Trophoblast cell (in vitro differentiated cells and primary cell): ENCODE measurements at places on chromosomes 6 and 20.
A peak's percentile ranks its signal among the peaks of the same experiment; 100 is the strongest.

- DNase-seq: no peak
- H3K27ac ChIP-seq: no peak overlapping the region
- H3K36me3 ChIP-seq: no peaks in the 10 kb centered on the region
- no peaks in the 10 kb centered on the region for H3K27me3 ChIP-seq
- no peak overlapping the region for H3K4me3 ChIP-seq
- H3K4me1 ChIP-seq: no peaks in the 10 kb centered on the region
Observed at GRCh38 chr6:111626441-111626840, 20.8 kb upstream of the TRAF3IP2 start.

DNA sequence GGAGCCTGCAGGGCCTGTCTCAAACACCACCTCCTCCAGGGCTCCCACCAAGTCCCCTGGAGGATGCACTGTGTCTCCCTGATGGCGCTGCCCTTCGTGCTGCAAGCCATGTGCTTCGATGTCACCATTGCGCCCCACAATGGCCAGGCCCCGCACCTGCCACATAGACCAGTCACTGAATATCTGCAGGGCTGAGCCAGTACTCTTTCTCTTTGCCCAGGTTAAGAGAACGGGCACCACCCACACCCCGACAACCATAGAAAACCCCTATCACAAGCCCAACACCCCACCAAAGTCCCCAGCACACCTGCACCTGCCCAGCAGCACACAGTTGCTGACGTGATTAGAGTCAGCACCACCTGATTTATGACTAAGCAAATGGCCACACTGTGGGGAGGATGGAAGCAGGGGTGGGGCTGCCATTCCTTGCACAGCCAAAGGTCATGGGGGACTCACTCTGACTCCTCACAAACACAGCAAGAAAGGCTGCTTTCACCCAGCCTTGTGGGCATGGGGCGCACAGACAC is 104.3 kb downstream of the SLC23A2 start:
- H3K36me3 ChIP-seq: peaks cover 12% of the 10 kb centered on the region
- DNase-seq: no peak
- peaks cover 5% of the 10 kb centered on the region for H3K4me1 ChIP-seq
- no peak overlapping the region for H3K27ac ChIP-seq

DNA sequence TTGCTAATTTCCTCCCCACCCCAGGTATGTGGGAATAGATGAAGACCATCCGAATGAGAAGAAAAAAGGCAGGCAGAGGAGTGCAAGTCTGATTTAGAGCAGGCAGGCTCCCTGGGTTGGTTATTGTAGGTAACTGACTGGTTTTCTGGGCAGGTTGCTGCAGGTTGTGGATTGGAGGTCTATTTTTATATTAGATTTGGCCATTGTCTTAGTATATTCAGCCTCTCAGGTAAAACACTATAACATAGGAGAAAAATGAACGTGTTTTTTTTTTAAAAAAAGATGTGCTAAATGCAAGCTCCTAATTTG is 492 bp upstream of the TBC1D7 start:
- peak overlapping the region; percentile 87 for H3K4me3 ChIP-seq
- H3K4me1 ChIP-seq: no peaks in the 10 kb centered on the region
- DNase-seq: no peak
- no peaks in the 10 kb centered on the region for H3K27me3 ChIP-seq
- no peak overlapping the region for H3K27ac ChIP-seq

DNA sequence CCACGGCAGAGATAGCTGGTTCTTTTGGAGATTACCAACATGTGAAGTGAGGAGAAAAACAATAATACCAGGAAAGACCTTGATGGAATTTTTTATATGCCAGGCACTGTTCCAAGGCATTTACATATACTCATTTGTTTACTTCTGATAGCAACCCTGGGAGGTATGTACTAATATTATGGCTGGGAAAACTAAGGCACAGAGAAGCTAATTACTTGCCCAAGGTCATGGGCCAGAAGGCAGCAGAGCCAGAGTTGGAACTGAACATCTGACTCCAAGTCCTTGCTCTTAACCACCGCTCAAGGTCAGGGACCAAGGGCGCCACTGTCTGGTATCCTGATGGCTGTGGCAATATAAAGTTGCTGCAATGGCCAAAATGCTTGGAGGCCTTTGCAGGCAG is 97.0 kb upstream of the KCNG1 start:
- DNase-seq: no peak
- no peaks in the 10 kb centered on the region for H3K36me3 ChIP-seq
- peaks cover 5% of the 10 kb centered on the region for H3K4me1 ChIP-seq
- H3K4me3 ChIP-seq: no peak overlapping the region
- H3K27me3 ChIP-seq: no peaks in the 10 kb centered on the region

DNA sequence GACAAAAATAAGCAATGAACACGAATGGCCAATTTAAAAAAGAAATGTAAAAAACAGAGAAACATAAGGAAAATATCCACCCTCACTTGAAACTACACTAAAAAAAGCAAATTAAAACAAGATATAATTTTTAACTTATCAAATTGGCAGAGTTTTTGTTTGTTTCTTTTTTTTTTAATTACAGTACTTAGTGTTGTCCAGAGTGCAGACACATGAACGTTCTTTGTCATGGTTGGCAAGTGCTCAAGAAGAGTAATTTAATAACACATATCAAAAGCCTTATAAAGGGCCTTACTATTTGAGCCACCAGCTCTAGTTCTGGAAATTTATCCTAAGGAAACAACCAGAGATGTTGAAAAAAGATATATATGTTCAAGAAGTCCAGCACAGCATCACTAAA is 142.3 kb downstream of the ATXN1 start:
- H3K4me3 ChIP-seq: no peak overlapping the region
- no peak for DNase-seq
- H3K36me3 ChIP-seq: no peaks in the 10 kb centered on the region
- H3K27me3 ChIP-seq: no peaks in the 10 kb centered on the region
- H3K27ac ChIP-seq: no peak overlapping the region

DNA sequence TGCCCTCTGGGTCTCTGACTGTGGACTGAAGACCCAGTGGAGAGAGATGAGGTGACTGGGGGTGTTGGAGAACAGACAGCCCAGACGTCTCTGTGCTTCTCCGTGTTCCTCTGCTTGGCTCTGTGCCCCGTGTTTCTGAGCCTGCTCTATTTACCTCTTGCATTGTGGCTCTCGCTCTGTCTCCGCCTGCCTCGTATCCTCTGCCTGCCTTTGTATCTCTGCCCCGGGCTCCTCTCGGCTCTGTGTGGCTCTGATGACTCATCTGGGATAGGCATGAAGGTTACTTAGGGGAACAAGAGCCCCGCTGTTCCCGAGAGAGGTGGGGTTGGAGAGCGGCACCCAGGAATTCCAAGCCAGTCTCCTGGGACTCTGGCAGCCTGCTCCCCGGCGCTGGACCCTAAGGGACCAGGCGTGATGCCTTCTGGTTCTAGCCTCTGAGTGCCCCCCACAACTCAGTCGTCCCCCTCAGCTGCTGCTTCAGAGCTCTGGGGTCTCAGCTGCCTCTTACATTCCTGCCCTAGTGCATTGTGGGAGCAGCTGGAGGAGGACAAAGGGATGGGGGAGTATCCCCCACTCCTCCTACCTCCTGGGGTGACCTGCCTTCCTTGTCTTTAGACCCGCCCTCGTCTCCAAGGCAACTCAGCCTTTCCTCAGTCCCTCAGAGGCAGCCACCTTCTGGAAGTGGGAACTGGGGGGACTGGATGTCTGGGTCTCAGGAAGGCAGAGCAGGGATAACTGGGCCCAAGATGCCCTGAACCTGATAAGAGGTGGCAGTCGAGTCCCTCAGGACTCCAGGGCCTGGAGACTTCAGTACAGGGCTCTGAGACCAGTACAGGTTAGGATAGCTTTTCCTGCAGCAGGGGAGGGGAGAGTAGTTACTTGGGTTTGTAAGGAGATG is 1.9 kb downstream of the DDR1 start:
- peak; percentile 33 for DNase-seq
- peak overlapping the region; percentile 84 for H3K27ac ChIP-seq
- H3K27me3 ChIP-seq: no peaks in the 10 kb centered on the region
- peaks cover 30% of the 10 kb centered on the region for H3K4me1 ChIP-seq
- H3K4me3 ChIP-seq: peak overlapping the region; percentile 74
- H3K36me3 ChIP-seq: peaks cover 28% of the 10 kb centered on the region

GRCh38 chr20:37526839-37527637 is 638 bp downstream of the BLCAP start:
- H3K36me3 ChIP-seq: peaks cover 20% of the 10 kb centered on the region
- peak overlapping the region; percentile 93 for H3K4me3 ChIP-seq
- peak overlapping the region; percentile 83 for H3K27ac ChIP-seq
- peak; percentile 58 for DNase-seq

- no peaks in the 10 kb centered on the region for H3K36me3 ChIP-seq
- no peak overlapping the region for H3K27ac ChIP-seq
- no peaks in the 10 kb centered on the region for H3K27me3 ChIP-seq
- H3K4me1 ChIP-seq: no peaks in the 10 kb centered on the region
Observed at GRCh38 chr6:131470534-131470933, 102.5 kb upstream of the ARG1 start.

DNA sequence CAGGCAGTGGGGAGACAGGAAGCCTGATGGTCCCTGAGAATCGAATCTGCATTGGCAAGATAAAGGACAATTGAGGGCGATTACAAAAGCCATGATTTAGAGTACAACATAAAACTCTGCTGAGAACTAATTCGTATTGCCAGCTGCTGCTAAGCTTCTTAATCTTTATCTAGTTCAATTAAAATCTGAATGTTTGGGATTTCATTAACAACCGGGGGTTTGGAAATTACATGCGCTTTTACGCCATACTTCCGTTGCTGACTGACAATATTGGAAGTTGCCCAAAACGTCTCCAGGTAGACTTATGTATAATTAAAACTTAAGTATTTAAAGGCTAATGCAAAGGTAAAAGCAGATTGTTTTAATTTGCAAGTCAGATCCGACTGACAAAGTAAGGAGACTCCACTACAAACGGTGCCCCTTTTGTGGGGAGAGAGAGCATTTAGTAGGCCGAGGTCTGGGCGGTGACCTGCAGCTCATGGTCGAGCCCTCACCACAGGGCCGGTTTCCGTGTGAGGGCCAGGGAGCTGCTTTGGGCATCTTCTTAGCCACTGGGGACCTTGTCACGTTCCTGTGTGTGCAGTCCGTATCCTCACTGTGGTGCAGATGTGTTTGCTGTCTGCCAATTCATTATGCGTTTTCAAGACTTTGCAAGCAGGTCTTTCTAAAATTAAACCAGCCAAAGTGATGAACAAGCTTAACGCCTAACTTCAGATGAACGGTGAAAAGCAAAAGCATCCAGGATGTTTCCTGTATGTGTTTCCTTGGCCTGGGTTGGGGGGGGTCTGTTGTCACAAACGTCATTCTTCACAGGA is 49.9 kb downstream of the CDH4 start:
- no peak overlapping the region for H3K4me3 ChIP-seq
- DNase-seq: no peak
- H3K27me3 ChIP-seq: no peaks in the 10 kb centered on the region
- H3K36me3 ChIP-seq: no peaks in the 10 kb centered on the region
- no peaks in the 10 kb centered on the region for H3K4me1 ChIP-seq

GRCh38 chr20:50456452-50457324 is 53.5 kb upstream of the PTPN1 start:
- H3K27me3 ChIP-seq: no peaks in the 10 kb centered on the region
- H3K36me3 ChIP-seq: no peaks in the 10 kb centered on the region
- DNase-seq: no peak
- H3K27ac ChIP-seq: no peak overlapping the region

GRCh38 chr6:3291346-3291745 is 32.6 kb downstream of the PSMG4 start:
- H3K4me1 ChIP-seq: no peaks in the 10 kb centered on the region
- no peak for DNase-seq

- no peak for DNase-seq
- H3K4me3 ChIP-seq: no peak overlapping the region
- no peak overlapping the region for H3K27ac ChIP-seq
- no peaks in the 10 kb centered on the region for H3K4me1 ChIP-seq
Observed at GRCh38 chr6:111789598-111789997, 83.7 kb downstream of the FYN start.

- no peaks in the 10 kb centered on the region for H3K4me1 ChIP-seq
- H3K4me3 ChIP-seq: no peak overlapping the region
- no peaks in the 10 kb centered on the region for H3K27me3 ChIP-seq
- no peak overlapping the region for H3K27ac ChIP-seq
- H3K36me3 ChIP-seq: peaks cover 3% of the 10 kb centered on the region
Observed at GRCh38 chr6:75126518-75126917, 79.3 kb downstream of the COL12A1 start.

DNA sequence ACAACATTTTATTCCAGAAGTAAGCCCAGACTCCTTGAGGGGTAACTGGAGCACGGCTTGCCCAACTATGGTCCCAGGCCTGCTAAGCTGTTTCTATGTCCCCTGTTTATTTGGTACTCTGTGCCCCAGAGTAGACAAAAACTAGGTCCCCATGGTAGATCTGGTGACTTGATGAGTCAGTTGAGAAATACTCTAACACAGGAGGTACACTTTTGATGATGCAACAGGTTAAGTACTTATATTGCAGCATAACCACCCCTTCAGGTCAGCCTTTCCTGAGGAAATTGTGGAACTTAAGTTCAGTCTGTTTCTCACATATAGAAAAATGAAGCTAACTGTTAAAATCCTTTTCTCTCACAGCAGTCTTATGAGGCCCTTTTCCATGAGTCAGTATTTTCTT is 19.6 kb downstream of the TTPAL start:
- H3K27me3 ChIP-seq: no peaks in the 10 kb centered on the region
- H3K36me3 ChIP-seq: peaks cover 8% of the 10 kb centered on the region
- H3K4me3 ChIP-seq: no peak overlapping the region
- peaks cover 6% of the 10 kb centered on the region for H3K4me1 ChIP-seq
- peak overlapping the region; percentile 61 for H3K27ac ChIP-seq
- DNase-seq: peak; percentile 65

DNA sequence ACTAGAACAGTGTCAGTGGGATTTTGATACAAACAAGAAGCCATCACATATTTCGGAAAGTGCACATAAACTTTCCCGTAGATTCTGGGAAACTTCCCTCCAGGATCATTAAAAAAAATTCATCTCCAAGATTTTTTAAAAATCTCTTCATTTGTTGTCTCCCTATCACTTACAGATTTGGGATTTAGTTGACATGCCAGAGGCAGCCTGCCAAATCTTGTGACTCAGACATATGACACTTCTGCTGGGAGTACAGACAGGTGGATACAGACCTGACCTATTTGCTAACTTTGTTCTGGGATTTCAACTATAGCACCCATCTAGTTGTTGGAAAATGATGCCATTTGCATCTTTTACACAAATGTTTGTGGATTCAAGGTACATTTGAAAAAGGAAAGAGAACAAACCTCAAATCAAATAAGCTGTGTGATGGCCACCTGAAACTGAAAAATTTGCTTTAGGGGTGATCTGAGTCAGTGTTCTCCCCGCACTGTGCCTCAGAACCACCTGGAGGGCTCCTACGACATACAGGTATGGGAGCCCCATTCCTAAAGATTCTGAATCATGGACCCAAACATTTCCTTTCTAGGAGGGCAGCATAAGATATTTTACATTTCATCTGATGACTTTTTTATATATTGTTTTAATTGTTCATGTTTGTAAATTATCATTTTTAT is 21.9 kb upstream of the CD2AP start:
- no peaks in the 10 kb centered on the region for H3K4me1 ChIP-seq
- no peak overlapping the region for H3K4me3 ChIP-seq
- no peak overlapping the region for H3K27ac ChIP-seq
- DNase-seq: no peak

- no peaks in the 10 kb centered on the region for H3K36me3 ChIP-seq
- H3K4me3 ChIP-seq: no peak overlapping the region
- no peaks in the 10 kb centered on the region for H3K27me3 ChIP-seq
Observed at GRCh38 chr6:81063891-81064290, 688.6 kb downstream of the TENT5A start.
